A172 (cell line): ENCODE measurements at places on chromosomes 7 and 10.

DNA sequence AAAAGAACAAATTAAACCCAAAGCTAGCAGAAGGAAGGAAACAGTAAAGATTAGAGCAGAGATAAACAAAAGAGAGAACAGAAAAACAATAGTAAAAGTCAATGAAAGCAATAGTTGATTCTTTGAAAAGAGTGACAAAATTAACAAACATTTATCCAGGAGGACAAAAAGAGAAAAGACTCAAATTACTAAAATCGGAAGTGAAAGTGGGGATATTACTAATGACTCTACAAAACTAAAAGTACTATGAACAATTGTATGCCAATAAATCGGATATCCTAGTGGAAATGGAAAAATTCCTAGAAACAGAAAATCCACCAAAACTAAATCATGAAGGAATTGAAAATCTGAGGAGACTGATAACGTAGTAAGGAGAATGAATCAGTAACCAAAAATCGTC is 96.3 kb downstream of the SNX13 start:
- DNase-seq, result no peak

DNA sequence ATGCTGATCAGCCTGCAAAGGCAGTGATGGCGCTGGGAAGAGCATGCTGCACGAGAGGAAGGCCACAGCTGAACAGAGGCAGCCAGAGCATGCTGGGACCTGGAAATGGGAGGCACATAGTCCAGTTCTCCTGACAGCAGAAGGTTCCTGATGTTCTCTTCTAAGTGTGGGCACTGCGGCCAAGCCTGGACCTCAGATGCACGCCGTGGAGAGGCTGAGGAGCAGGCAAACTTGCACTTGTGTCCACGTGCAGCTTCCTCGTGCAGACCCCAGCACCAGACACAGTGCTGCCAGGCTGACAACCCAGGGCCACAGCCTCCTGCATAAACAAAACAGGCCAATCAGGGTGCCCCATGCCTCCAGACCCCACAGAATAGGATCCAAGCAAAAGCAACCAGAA is 93.5 kb upstream of the LANCL2 start:
- DNase-seq, result no peak

DNA sequence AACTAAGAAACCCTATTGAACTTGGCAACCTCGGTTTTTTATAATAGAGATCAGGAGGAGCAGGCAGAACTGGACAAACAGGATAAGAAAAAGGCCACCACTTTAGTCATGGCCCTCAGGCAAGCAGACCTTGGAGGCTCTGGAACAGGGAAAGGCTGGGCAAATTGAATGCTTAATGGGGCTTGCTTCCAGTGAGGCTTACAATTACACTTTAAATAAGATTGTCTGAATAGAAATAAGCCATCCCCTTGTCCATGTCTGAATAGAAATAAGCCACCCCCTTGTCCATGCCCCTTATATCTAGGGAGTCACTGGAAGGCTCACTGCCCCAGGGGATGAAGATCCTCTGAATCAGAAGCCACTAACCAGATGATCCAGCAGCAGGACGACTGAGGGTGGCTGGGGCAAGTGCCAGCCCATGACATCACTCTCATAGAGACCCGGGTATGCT is 40.6 kb downstream of the AKR1B15 start:
- DNase-seq, result peak; percentile 20

GRCh38 chr10:13916384-13916947 is 329.7 kb downstream of the PRPF18 start:
- no peak for DNase-seq

DNA sequence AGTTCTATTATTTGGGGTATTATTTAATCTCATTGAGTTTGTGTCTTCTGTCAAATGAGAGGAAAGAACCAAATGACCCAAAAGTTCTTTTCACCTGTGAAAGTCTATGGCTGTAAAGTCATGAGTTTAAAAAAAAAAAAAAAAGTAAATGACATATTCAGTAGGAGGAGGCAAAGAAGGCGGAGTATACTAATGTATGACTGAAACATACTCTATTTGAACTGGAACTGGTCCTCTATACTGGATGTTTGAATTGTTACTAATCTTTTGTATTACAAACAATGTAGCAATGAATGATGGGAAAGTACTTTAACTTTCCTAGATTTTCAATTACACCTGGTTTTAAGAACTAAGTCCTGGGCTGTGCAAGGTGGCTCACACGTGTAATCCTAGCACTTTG is 24.9 kb upstream of the GSAP start:
- DNase-seq, result no peak
